ENCODE measurements at places on chromosomes 7 and 10.

DNA sequence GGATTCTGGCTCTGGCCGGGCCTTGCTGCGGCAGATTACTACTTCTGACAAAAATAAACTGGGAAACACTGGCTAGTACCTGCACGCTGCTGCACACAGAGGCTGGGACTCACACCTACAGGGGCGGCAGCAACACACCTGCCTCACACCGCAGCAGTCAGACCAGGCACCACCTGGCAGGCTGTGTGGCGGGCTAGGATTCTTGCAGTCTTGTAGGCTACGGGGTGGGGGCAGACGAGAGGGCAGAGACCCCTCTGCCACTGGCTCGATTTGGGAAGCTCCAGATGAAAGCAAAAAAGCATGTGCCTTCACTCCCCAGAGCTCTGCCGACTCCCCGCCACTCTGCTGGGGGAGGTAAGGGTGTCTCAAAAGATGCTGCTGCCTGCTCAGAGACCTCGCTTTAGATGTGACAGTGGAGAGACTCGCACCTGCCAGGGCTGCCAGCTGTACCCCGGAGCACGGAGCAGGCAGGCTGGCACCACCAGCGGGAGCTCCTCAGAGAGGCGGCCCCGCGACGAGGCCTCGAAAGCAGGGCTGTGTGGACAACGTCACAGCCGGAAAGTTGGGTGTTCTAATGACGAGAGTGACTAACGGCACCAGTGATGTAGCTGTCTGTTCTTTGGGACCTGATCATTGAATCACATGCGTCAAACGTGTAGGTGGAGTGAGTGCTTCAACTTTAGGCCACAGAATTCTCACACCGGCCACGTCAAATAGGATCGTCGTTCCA, 250.5 kb downstream of the ZMYND11 start:
- no peak for DNase-seq

DNA sequence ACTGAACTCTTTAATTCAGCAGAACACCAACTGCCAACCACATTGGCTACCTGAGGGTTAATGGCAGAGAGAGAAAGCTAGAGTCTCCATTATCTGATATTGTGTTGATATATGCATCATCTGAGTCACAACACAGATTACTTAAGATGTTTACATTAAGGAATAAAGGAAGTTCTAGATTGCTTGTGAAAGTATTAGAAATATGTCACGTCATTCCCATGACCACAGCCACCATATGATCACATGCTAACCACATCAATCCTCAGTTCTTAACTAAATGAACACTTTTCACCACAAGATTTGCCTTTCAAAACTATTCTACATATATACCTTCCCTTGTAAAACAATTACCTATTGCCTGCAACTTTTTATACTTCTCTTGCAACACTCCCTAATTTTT, 337.9 kb downstream of the FGFR2 start:
- no peak for DNase-seq

- no peak for DNase-seq
Measured at GRCh38 chr10:110355141-110355831, 50.6 kb upstream of the SMNDC1 start.

GRCh38 chr10:11702264-11702663, 39.9 kb upstream of the ECHDC3 start:
- no peak for DNase-seq

DNA sequence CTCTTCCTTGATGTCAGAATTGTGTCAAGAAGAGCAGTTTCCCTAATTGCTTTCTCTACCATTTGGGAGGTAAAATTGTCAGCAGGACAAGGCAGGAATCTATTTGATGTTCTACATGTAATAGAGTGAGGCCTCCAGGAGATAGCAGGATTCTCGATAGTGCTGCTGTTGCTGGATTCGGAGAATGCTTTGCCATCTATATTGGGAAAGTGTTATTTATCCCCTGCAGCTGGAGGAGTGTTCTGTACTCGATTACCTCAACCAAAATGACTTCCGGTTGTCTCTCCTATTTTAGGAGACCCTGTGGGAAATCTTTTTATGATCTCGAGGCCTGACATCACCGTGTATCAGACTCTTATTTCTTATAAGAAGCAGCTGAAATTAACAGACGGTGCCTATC, 217.1 kb downstream of the TMEM178B start:
- DNase-seq, result no peak

GRCh38 chr7:14973712-14974428, 71.3 kb upstream of the DGKB start:
- DNase-seq, result no peak

GRCh38 chr10:124629415-124629814, 114.8 kb downstream of the FAM53B start:
- DNase-seq, result no peak

- DNase-seq, result no peak
Measured at GRCh38 chr7:7257899-7258692, 75.8 kb downstream of the C1GALT1 start.

DNA sequence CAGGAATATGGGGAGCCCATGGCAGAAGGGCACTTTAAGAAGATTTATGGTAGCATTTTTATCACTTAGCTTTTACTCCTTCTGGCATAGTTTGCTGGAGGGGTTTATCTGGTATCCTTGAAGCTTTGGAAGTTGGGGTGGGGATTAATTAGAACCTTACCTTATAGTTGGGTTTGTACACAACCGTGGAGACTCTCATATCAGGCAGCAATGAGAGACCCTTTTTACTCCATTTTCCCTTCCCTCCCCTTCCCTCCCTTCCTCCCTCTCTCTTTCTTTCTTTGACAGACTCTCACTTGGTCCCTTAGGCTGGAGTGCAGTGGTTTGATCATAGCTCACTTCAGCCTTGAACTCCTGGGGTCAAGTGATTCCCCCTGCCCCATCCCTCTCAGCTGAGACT, 465.8 kb upstream of the PODXL start:
- DNase-seq, result no peak

GRCh38 chr10:3068201-3068967, 1.0 kb downstream of the PFKP start:
- DNase-seq, result peak; percentile 50
